Fibroblast of skin of back (primary cell): ENCODE measurements at places on chromosomes 6 and 20.

GRCh38 chr20:51391926-51392325 is 150.6 kb downstream of the NFATC2 start:
- no peak for DNase-seq

DNA sequence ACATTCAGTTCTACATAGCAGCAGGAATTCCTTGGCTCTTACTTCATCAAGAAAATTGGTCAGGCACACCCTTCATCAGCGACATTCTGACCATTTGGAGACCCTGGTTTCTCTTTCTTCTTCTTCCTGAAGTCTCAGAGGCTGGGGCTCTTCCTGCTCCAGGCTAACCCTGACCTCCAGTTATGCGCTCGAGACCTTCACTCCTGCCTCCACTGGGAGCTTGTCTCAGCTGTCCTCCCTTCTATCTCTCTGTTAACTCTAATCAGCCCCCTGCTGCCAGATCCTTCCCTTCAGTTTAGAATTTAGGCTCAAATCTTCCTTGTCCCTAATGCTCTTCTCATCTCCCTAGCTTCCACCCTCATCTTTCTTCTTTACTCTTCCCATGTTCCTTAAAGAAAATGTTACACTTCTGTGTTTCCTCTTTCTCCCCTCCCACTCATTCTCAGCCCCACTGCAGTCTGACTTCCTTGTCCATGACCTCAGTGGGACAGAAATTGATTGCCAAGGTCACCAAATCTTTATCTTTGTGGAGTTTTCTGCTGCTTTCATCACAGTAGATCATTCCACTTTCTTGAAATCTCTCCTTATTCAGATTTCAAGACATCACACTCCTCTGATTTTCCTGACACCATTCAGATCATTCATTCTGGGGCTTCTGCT is 8.4 kb upstream of the HLA-DOA start:
- no peak for DNase-seq

GRCh38 chr6:43740961-43741764 is 28.8 kb upstream of the VEGFA start:
- no peak for DNase-seq

DNA sequence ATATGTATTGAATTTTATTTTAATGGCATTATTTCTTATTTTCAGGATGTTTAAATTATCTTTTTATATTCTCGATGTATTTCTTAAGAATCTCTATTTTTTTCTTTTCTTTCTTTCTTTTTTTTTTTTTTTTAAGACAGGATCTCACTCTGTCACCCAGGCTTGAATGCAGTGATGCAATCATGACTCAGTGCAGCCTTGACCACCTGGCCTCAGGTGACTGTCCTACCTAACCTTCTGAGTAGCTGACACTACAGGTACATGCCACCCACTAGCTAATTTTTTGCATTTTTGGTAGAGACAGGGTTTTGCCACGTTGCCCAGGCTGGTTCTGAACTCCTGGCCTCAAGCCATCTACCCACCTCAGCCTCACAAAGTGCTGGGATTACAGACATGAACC is 143.8 kb upstream of the LAMA2 start:
- DNase-seq, result no peak

GRCh38 chr6:148388521-148388920 is 45.9 kb downstream of the SASH1 start:
- no peak for DNase-seq

GRCh38 chr6:12578751-12579150 is 137.8 kb upstream of the PHACTR1 start:
- DNase-seq, result no peak

- no peak for DNase-seq
These were observed 107.2 kb upstream of the GGTLC1 start for GRCh38 chr20:24095756-24096155.

GRCh38 chr6:41531591-41532582 is 14.3 kb upstream of the FOXP4 start:
- peak; percentile 74 for DNase-seq

DNA sequence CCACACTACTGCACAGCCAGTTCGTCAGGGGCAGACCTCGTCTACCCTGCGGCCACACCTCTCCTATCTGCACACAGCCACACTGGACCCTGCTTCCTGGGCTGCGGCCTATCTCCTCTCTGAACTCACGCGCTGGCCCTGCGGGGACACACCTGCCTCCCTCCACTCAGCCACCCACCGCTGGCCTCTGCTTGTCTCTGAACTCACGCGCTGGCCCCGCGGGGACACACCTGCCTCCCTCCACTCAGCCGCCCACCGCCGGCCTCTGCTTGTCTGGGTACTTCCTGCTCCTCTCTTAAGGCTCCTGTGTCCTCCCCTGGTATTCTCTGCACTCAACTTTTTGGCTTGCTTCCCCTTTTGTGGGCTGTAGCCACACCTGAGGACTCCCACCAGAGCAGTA is 52.3 kb downstream of the HUS1B start:
- no peak for DNase-seq

DNA sequence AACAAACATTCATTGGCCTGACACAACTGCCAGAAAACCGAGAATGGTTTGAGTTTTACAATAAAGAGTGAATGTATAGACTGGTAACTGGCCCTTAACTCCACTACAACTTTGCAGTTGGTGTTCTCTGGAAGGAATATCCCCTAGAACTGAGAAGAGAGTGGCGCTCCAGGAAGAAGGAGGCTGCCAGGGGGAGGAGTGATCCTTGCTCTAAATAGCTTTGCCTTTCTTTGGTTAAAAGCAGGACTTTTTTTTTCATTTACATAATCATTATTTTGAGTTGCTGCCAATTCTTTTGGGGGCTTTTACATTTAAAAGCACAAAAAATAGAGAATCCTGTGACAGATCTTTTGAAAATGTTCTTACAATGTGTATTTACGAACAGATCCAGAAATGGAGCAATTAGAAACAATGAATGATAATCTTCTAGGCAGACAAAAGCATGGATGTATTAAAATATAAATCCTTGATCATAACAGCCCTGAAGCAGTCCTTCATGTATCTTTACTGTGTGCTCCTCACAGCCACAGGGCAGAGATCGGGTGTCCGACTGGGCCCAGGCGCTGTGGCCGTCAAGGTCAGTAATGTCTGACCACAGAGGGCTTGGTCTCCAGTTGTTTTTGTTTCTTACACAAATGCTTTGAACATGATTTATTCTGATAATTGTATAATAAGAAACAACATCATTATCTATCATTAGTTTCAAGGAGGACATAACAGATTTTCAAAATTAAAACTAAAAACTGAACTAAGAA is 612.2 kb downstream of the HDGFL1 start:
- no peak for DNase-seq

- DNase-seq, result no peak
These were observed 113.1 kb downstream of the SOBP start for GRCh38 chr6:107603006-107603370.

GRCh38 chr6:169960003-169960344 is 208.6 kb downstream of the ERMARD start:
- no peak for DNase-seq

GRCh38 chr6:2396846-2397630 is 151.6 kb upstream of the GMDS start:
- DNase-seq, result peak; percentile 70

DNA sequence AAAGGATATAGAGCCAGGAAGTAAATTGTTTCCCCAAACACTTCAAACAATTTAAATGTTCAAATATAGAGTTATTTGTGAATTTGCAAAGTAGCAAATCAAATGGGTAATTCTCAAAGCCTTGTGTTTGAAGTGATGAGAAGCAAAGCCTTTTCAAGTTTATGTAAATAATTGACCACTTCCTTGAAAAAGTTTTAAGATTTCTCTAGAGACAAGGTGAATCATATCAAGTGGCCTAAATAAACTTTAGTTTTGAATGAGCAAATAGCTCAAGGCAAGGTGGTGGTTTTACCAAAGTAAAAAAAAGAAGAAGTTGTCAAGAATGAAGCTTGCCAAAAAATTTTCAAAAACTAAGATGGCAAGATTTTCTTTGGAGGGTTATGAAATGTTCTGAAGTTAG is 42.6 kb upstream of the IFNGR1 start:
- peak; percentile 37 for DNase-seq

- DNase-seq, result no peak
These were observed 113.5 kb upstream of the SLC24A3 start for GRCh38 chr20:19098806-19099578.

GRCh38 chr6:142872376-142872775 is 72.6 kb downstream of the HIVEP2 start:
- no peak for DNase-seq

DNA sequence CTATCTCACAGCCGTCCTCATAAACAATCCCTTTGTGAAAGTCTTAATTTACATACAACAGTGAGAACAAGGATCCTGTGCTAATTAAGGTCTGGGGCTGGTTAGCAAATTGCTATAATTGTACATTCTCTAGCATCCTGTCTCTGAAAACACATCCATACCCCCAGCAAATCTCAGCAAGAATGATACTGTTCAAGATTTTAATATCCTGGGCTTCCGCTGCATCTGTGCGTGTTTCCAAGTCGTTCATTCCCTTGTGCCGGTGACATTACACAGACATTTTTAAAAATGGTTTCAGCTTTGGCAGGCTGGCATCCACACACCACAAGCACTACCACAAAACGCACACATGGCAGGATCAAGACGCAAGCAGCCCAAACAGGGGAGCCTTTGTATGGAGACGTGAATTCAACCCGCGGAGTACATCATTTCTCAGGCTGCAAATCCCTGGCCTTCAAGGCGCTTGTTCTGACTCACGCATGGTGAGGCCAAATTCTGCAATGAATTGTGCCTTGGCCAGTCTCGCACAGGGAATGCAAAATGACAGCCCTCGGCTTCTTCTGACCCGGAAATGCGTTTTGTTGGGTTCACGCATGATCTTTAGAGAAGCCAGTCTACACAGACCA is 20.3 kb downstream of the ZMYND8 start:
- DNase-seq, result peak; percentile 65

GRCh38 chr6:30615958-30616810 is 859 bp downstream of the PPP1R10 start:
- DNase-seq, result peak; percentile 39
